ENCODE measurements at places on chromosomes 1 and 21.
A peak's percentile ranks its signal among the peaks of the same experiment; 100 is the strongest.

GRCh38 chr1:201740086-201740541, 88.8 kb upstream of the IPO9 start:
- DNase-seq = peak; percentile 25

DNA sequence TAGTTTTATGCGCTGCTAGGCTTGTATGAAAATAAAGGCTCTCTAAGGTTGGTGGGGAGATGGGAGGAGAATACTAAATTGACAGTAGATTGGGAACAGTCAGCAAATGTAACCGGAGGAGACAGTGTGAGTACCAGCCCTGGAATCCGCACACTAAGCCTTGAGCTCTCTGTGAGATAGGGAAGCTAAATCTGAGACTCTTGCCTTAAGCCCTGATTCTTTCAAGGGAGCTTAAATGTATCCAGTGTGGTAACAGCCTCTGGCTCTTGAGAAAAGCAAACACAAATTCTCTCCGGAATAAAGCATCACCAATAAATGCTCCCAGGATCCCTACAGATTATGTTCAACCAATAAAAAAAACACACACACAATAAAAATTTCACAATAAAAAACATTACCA, 33.0 kb upstream of the PDPN start:
- no peak for DNase-seq

DNA sequence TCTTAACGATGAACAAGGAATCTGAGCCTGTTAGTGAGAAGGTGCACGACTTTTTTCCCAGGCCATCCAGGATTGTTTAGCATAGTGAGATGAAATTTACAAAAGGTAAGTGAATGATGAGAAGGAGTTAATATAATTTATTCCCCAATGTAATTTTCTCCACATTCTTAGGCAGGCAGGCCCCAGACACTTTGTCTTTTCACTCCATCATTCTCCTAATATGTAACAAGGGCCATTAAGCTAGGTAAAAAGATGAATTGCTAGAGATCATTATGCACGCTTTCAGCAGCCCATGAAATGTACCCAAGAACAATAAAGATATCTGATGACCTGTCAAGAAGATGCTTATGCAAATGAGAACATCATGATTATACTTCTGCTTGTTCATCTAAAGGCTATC, 24.1 kb downstream of the NIBAN1 start:
- no peak for DNase-seq

- DNase-seq = no peak
These were observed 369.4 kb upstream of the B3GALT2 start for GRCh38 chr1:193555662-193556441.

- no peak for DNase-seq
These were observed 45.1 kb downstream of the LUZP1 start for GRCh38 chr1:23123528-23123927.

DNA sequence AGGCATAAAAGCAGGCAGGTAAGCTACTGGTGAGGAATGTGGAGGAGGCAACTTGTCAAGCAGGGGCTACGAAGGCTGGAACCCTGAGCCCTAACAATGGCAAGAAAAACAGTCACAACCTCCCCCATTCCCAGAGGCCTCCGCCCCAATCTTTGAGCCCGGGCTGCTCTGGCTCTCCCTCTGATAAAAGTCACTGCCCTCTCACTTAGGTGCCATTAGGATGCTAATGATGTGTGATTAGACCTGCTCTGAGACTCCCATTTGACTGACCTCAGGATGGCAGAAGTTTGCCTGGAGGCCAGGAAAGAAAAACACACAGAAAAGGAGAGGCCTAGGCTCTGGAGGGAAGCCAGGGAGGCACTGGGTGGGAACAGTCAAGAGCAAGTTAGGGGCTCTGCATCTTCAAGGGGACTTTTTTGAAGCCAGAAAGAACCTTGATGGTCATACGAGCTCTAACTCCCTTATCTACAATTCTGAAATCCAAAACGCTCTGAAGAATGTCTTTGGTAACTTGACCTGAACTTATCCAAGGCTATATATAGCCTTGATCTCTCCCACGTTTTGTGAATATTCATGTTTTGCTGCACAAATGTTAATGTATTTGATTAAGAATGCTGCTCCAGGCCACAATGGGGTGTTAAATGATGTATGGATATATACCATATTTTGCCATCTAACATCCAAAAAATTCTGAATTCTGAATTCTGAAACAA, 98.9 kb downstream of the TRABD2B start:
- DNase-seq = no peak

GRCh38 chr1:173865468-173866164, 2.2 kb downstream of the GAS5 start:
- no peak for DNase-seq

- no peak for DNase-seq
These were observed 16.4 kb downstream of the WDR4 start for GRCh38 chr21:42862774-42863503.

DNA sequence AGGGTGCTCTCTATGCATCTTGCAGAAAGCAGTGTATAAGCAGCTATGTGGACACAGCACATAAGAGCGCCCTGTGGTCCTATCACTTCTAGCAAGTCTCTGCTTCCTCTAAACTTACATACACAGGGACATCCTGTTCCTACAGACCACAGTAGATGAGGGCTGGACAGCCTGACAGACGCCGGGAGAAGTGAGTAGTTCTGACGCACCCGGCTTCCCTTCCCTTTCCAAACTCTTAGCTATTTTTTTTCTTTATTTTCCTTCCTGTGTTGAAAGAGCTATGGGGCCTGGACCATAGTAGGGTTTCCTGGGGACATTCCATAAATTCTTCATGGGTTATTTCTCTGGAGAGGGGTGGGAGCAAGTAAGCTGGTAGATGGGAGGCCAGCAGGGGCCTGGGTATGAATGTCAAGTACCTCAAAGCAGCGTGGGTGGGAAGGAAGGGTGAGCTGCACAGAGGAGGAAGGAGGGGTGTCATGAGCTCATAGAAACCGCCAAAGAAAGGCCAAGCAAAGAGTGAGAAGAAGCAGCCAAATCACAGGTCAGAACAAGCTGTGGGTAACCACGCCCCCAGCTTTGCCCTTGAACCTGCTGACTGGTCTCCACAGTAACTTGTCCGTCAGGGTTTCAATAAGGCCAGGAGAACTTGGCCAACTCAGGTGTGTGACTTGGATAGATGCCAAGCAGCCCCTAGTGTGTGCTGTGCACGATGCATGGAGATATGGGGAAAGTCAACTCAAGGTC, 36.6 kb downstream of the PLXNA2 start:
- DNase-seq = no peak

GRCh38 chr1:45629035-45629434, 5.2 kb upstream of the CCDC17 start:
- DNase-seq = no peak

DNA sequence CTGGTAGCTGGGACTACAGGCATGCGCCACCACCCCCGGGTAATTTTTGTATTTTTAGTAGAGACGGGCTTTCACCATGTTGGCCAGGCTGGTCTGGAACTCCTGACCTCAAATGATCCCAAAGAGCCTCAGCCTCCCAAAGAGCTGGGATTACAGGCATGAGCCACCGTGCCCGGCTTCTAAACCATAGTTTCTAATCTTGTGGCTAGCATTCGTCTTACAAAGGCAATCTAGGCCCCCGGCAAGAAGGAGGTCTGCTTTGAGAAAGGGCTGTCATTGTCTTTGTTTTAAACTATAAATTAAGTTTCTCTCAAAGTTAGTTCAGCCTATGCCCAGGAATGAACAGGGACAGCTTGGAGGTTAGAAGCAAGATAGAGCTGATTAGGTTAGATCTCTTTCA, 10.3 kb upstream of the L1TD1 start:
- no peak for DNase-seq

DNA sequence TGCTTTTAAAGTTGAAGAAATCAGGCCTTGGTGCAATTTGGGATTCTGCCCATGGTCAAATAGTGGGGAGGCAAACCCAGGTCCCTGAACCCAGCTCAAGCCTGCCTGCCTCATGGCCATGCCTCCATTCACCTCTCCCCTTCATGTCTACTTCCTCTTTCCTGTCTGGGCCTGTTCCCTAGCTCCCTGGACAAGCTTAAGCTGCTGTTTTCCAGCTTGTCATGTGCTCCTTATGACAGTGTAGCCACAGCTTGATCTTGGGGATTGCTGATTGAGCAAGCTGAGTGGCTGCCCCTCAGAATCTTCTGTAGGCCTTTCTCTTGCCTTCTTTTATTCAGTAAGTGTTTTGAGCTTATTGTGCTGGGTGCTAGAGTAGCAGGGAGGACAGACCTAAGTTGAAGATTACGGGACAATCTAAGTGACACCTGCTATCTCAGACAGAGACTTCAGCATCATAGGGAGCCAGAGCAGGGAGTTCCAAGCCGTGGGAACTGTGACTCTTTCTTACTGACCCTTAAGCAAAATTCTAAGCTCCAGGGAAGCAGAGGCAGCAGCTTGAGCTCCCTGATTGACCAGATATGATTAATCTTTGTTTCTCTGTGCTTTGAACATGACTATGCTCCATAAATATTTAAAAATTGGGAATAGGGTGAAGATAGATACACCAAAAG, 520 bp upstream of the MR1 start:
- DNase-seq = peak; percentile 66

DNA sequence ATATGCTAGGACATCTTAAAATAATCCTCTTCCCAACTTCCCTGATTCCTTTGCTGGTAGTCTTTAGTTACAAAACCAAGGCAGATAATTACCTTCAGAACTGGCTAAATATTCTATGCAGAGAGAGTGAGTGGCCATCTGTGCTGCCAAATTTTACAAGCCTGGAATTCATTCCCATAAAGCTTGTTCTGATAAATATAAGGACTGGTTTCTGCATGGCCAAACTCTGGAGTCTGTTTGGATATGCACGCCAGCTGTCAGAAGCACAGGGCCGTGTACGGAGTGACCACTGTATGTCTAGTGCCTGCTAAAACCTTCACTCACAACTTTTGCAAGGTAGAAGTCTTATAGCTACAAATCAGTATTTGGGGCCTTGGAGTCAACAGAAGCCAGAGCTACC, 66.5 kb upstream of the RAVER2 start:
- no peak for DNase-seq

DNA sequence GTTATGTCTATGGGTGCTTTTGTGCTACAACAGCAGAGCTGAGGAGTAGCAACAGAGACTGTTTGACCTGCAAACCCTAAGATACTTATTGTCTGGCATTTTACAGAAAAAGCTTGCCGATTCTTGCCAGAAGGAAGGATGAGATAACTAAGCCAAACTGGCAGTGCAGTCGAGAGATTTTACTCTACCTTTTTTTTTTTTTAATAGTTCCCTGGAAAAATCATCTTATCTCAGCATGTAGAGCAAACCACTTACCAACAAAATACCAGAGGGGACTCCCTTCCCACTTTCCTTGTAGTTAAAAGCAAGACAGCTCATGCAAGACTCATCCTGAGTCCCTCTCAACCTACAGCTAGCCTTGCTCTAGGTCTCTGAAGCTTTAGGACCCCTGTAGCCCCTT, 132.9 kb downstream of the SYT2 start:
- DNase-seq = no peak

DNA sequence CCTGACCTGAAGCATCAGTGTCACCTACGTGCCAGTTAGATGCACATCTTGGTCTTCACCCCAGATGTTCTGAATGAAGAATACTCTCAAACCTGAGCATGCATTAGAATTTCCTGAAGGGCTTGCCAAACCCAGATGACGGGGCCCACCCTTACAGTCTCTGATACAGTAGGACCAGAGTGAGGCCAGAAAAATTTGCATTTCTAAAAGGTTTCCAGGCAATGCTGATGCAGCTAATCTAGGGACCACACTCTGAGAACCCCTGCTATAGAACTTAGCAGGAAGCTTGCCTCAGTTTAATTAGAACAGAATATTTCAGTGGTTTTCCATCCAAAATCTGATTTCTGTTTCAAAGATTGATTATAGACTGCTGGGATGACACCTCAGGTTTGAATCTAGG, 9.9 kb upstream of the CTBS start:
- DNase-seq = no peak

Data from activated T-cell treated with anti-CD3 and anti-CD28 coated beads, Interleukin-2, amount 50 U/mL, for 48 hours (primary cell).